ENCODE measurements at places on chromosomes 5 and 9.
A peak's percentile ranks its signal among the peaks of the same experiment; 100 is the strongest.

GRCh38 chr5:173591056-173591514, 25.4 kb downstream of the BOD1 start:
- DNase-seq = no peak

DNA sequence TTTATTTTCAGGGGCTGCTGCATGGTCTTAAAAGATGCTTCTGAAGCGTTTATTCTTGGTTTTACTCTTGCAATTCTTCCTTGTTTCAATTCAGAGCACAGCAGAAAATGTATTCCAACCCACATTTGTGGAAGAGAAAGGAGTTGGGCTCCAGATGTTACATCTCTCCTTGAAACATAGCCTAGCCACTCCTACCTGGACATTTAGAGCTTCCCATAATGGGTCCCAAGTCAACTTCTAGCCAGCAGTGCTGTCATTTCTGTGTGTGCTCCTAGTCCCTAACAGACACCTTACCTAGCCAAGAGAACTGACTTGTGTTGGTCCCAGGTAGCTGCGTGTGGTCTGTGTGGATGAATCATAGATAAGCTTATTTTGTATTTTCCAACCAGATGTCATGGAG, 61.2 kb upstream of the ANKRD55 start:
- DNase-seq = no peak

GRCh38 chr9:92048924-92049625, 66.1 kb downstream of the SPTLC1 start:
- no peak for DNase-seq

GRCh38 chr9:130994135-130995085, 14.6 kb upstream of the LAMC3 start:
- DNase-seq = no peak

DNA sequence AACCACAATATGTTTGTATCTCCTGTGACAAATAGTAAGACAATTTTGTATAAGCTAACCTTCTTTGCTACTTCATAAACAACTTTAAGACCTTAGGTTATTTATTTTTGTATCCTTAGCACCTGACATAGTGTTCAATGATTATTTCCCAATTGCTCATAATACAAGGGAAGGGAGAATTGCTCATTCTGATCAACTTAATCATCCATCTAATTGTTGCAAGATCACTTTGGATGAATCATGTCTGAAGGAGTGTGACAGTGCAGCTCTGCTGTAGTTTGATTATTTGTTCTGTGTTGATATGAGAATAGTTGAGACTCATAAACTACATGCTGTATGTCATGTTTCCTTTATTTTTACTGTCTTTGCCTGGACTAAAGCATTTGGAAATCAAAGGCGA, 721.3 kb upstream of the SEMA6A start:
- DNase-seq = no peak

DNA sequence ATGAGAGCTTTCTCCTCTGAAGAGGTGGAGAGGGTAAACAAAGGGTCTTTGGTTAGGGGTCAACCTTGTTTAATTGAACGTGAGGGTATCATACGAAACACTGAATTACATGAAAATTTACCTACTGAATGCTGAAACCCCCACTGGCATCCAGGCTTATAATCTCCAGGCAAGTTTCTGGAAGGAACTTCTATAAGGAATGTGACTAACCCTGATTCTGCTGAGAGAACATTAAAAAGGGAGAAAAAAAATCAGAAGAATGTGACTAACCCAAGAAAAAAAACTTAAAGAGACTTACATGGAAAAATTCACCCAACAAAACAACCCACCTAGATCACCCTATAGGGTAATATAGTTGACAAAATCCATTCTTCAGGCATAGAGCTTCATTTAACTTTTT, 55.5 kb downstream of the APC start:
- no peak for DNase-seq

DNA sequence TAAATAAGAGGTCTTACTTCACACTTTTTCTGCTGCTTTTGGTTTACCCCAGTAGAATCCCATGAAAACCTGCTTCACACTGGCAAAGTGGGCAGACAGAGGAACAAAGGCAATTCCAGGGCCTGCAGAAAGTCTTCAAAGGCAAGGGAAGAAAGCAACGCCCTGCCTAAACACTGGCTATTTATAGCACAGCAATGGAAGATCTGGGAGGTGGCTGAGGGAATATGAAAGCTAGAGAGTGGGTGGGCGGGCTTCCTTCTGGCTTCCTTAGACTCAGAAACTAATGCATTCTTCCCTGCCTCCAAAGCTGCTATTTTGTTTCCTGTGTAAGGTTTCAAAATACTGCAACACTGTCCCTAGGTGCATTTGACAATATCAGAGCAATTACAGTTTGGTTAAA, 46.8 kb downstream of the ELAVL2 start:
- no peak for DNase-seq

- no peak for DNase-seq
These were observed 216.9 kb downstream of the DEPDC1B start for GRCh38 chr5:60483050-60483449.

DNA sequence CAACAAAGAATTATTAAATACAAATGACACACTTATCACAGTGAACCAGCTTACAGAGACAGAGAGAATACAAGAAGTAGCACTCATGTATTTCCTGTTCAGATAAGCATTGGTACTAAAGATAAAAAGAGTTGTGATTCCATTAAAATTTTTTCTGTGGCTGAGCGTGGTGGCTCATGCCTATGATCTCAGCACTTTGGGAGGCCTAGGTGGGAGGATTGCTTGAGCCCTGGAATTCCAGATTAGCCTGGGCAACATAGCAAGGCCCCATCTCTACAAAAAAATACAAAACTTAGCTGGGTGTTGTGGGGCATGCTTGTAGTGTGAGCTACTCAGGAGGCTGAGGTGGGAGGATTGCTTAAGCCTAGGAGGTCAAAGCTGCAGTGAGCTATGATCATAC, 32.9 kb downstream of the FCHO2 start:
- DNase-seq = no peak

DNA sequence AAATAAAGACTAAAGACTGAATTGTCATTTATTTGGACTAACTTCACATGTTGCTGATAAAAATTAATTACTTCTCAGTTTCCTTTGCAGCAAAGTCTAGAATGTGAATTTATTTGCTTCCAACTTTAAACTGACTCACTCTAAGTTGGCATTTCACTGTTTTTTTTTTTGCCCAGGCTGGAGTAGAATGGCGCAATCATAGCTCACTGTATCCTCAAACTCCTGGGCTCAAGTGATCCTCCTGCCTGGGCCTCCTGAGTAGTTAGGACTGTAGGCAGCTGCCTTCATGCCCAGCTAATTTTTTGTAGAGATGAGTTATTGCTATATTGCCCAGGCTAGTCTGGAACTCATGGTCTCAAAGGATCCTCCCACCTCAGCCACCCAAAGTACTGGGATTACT, 3.5 kb downstream of the CCNB1 start:
- no peak for DNase-seq

DNA sequence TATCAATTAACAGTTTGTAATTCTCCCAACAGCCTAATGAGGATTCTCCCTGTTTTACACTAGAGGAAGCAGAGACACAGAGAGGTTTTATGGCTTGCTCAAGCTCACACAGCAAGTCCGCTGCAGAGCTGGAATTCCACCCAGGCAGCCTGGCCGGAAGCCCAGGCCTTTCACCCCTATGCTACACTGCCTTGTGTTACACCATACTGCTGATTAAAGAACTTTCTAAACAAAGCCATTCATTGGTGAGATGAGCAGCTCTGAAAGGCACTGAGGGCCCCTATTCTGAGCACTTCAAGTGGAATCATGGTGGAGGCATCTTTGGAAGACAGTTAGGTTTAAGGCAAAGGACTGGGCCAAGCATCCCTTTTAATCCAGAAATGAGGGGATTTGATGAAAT, 14.7 kb upstream of the LARP1 start:
- no peak for DNase-seq

DNA sequence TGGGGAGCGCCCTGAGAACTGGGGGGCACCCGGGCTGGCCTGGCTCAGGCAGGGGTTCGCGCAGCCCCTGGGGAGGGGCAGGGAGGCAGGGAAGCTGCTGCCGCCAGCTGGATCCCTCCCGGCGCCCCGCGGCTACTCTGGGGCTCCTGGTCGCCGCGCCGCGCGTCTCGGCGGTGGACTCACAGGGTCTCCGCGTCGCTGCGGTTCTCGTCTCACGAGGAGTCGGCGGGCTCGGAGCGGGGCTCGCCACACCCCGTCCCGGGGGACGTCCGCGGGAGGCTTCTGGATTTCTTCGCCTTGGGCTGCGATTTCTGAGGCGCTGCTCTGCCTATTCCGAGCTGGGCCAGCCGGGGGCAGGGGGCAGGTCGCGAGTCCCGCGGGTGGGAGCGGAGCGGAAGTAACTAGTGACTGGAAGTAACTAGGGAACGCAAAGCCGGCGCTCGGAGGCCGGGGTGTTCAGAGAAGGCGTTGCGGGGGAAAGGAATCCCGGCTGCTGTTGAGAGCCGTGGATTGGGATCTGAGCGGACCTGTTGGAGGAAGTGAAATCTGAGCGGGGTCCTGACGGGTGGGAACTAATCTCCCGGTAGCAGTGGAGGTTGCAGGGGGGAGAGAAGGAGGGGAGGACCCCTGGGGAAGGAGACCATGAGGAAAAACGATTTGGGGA, 511 bp downstream of the CYSTM1 start:
- DNase-seq = peak; percentile 34

- no peak for DNase-seq
These were observed 60.3 kb downstream of the GNA14 start for GRCh38 chr9:77587851-77588250.

GRCh38 chr5:149831492-149831891, 101.4 kb downstream of the PPARGC1B start:
- peak; percentile 6 for DNase-seq

Measured in stimulated activated CD8-positive, alpha-beta memory T cell treated with anti-CD3 and anti-CD28 coated beads, Interleukin-4, amount 100 ng/mL, for 4 hours (primary cell).